NCI-H1092 (cell line): ENCODE measurements at places on chromosomes 1 and 21.
A peak's percentile ranks its signal among the peaks of the same experiment; 100 is the strongest.

DNA sequence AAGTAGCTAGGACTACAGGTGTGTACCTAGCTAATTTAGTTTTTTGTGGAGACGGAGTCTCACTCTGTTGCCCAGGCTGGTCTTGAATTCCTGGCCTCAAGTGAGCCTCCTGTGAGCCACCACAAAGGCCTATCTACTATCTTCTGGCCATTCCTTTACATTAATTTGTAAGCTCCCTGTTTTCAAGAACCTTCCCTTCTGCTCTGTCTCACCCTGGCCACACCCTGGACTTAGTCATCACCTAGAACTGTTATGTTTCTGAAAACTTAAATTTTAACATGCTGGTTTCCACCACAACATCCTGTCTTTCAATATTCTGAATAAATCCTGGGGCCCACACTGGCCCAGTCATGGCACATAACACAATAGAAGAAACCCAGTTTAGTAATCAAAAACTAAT, 4.9 kb upstream of the B4GALT3 start:
- no peak for DNase-seq

GRCh38 chr1:111116496-111116895, 23.4 kb downstream of the DRAM2 start:
- DNase-seq, result no peak

- no peak for DNase-seq
These were observed 491.5 kb upstream of the B3GALT2 start for GRCh38 chr1:193677874-193678273.

DNA sequence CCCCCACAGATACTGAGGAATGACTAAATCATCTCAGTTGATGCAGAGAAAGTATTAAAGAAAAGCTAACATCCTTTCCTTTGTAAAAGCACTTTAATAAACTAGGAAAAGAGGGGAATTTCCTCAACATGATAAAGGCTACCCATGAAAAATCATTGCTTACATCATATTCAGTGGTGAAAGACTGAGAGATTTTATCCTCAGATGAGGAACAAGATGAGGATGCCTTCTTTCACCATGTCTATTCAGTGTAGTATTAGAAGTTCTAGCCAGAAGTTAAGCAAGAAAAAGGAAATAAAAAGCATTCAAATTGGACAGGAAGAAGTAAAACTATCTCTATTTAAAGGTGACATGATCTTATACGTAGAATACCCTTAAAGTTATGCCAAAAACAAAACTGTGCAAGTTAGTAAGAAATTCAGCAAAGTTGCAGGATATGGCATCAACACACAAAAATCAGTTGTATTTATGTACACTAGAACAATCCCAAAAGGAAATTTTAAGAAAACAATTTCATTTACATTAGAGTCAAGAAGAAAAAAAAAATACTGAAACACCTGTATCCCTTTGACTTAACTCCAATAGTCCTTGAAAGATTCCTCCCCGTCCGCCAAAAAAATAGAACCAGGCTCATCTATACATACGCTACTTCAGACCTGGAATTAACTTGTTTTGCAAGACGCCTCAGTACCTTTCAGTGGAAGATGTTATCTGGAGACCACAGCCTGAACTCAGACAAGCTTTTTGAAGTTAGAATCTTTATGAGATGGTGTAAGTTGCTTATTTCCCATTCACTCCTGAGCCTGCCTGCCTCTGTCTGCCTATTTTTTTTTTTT, 17.5 kb downstream of the ZMYM4 start:
- DNase-seq, result no peak

DNA sequence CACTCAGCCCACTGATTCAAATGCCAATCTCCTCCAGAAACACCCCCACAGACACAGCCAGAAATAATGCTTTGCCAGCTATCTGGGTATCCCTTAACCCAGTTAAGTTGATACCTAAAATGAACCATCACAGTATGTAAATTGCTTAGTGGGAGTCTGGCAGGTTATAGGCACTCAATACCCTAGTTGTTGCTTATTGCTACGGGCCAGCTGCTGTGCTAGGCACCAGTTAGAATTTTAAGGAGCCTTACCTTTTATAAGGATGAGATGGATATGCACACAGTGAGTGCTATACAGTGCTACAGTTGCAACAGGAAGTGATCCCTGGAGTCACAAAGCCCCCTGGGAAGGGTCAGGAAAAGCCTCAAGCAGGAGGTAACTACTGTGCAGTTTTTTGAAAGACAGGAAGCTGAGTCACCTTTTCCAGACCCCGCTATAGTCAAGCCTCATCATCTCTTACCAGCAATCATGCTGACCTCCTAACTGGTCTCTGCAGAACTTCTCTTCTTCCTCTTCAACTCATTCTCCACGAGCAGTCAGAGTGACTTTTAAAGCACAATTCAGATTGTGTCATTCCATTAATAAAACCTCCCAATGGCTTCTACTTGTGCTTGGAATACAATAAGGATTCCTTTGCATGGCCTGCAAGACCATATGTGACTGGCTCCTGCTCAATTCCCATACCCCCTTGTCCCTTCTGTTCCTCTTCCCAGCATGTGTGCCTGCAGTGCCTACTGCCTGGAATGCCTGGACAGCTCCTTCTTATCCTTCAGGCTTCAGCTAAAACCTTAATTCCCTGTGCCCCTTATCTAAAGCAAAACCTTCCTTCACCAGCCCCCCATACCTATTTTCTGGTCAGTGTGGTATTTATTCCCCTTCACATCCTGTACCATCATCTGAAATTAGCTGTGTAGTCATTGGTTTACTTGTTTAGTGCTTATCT, 10.4 kb upstream of the TLR5 start:
- DNase-seq, result no peak

DNA sequence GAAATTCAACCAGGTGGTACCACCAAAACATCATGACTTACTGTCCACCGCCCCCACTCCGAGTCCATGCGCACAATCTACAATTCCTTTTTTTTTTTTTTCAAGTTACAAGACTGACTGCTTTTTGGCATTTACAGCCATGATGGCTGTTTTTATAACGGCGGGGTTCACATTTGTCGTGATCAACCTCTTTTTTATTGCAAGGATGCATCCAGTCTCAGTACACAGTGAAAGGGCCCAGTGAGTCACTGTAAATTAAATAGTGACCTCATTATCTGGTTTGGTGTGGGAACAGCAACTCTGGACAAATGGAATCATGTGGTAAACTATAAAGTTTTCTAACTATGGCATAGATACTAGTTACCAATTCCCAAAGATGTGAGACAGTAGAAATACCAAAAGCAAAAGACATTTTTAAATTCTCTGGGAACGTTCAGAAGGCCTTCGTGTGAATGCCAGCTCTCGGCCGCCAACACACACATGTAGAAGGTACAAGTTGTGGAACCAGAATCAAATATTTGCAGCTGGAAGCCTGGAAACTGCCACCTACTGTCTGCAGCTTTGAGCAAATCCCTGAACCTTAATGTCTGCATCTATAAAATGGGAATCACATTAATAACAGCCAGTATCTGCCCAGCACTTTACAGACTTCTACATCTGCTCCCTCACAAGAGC, 4.9 kb downstream of the GLIS1 start:
- DNase-seq, result no peak

DNA sequence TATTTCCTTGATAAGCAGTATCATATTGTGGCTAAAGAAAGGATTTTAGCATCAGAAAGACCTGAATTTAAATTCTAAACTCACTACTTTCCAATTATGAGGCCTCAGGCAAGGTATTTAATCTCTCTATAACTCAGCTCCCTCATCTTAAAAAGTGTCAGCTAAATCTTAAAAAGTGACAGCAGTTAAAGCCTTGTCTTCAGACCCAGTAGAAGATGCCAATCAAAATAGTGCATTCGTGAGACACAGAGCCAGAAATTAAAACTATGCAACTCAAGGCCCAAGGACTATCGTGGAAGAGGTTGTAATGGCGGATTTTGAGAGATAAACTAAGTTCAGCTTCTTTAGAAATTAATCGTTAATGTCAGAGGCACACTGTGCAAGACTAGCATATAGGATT, 677.5 kb upstream of the BRINP3 start:
- DNase-seq, result no peak

DNA sequence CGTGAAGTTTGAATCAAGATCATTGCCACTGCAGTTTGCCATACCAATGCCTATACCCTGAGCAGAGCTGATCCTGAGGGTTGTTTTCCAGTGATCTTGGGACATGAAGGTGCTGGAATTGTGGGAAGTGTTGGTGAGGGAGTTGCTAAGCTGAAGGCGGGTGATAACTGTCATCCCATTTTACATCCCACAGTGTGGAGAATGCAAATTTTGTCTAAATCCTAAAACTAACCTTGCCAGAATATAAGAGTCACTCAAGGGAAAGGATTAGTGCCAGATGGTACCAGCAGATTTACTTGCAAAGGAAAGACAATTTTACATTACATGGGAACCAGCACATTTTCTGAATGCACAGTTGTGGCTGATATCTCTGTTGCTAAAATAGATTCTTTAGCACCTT, 78.6 kb downstream of the FMN2 start:
- DNase-seq, result no peak

GRCh38 chr21:33063375-33063883, 6.5 kb upstream of the OLIG1 start:
- DNase-seq, result no peak

- DNase-seq, result no peak
These were observed 89.7 kb upstream of the HMCN1 start for GRCh38 chr1:185644531-185644930.

DNA sequence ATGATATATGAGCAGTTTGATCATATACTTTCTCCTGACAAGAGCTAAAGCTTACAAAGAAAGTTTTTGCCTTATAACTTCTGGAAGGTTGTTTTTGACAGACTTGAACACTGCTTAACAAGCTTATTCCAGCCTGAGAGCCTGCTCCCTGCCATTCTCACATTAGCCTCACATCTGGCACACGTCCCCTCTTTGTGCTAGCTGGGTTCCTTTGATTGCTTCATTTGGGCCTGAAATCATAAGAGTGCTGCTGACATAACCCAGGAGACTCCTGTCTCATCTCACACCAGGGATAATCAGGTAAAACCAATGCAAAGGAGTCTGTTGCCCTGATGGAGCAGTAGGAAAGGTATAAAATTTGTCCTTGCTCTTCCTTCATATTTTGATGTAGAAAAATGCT, 1411.7 kb upstream of the B3GALT2 start:
- DNase-seq, result no peak

DNA sequence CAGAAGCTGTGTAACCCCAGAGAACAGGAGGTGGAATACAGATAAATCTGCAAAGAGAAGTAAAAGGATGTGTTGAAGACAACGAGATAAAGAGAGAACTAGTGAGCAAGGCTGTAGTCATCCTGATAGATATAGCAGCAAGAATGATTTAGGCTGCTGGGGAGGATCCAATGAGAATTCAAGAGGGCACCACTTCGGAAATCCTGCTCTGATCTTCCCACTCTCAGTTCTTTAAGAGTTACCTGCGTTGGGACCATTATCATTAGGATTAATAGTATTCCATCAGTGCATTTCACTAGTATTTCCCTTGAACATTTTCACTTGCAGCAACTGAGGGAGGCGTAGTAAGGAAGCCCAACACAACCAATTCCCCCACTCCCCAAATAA, at the start of gene BRINP3:
TSS of gene BRINP3 (minus strand) at position 103 of the 387 bp plus-strand sequence.
- DNase-seq, result no peak

- peak; percentile 83 for DNase-seq
These were observed 84.1 kb downstream of the TM2D1 start for GRCh38 chr1:61640531-61641530.

- no peak for DNase-seq
These were observed 10.7 kb downstream of the FMO2 start for GRCh38 chr1:171195767-171196166.

- no peak for DNase-seq
These were observed 6.3 kb downstream of the AP4B1 start for GRCh38 chr1:113898241-113898814.

- DNase-seq, result no peak
These were observed 11.6 kb upstream of the CD46 start for GRCh38 chr1:207740207-207740606.

GRCh38 chr1:29583727-29584126, 347.4 kb downstream of the PTPRU start:
- no peak for DNase-seq

GRCh38 chr1:228500143-228500734, 13.1 kb downstream of the RNF187 start:
- DNase-seq, result no peak

DNA sequence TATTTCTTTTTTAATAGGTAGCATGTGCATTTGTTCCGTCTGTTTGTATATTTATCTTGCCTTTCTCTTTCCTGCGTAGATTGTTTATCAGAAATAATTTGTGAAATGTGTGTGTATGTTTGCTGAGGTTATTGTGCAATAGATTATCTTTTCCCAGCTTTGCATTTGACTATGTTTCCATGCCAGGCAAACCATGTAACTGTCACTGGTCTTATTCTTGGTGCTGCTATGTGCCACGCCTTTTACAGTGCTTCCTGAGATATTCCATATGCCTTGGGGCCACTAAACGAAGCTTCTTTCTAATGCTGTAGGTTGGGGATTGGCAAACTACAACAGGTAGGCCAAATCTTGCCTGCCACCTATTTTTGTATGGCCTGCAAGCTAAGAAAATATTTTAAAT, 598.8 kb downstream of the PLPP3 start:
- DNase-seq, result no peak

- no peak for DNase-seq
These were observed 25.9 kb downstream of the RPAP2 start for GRCh38 chr1:92324784-92325183.

GRCh38 chr1:39652554-39652953, 13.1 kb upstream of the HEYL start:
- no peak for DNase-seq

DNA sequence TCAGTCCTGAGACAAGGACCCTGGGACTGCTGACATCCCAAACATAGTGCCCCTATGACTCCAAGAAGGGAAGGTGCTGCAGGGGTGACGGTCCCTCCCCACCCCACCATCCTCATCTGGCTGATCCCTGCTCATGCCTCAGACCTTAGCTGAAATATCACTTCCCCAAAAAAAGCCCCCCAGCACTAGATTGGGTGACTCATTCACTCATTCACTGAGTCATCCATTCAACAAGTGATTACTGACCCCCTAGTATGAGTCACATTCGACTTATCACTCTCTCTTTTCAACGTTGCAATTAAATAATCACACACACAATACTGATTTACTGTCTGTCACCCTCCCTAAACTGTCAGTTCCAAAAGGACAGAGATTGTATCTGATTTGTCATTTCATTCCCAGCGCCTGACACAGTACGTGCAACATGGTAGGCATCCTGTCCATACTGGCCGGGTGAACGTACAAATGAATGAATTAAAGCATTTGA, 48.6 kb downstream of the HIVEP3 start:
- no peak for DNase-seq

DNA sequence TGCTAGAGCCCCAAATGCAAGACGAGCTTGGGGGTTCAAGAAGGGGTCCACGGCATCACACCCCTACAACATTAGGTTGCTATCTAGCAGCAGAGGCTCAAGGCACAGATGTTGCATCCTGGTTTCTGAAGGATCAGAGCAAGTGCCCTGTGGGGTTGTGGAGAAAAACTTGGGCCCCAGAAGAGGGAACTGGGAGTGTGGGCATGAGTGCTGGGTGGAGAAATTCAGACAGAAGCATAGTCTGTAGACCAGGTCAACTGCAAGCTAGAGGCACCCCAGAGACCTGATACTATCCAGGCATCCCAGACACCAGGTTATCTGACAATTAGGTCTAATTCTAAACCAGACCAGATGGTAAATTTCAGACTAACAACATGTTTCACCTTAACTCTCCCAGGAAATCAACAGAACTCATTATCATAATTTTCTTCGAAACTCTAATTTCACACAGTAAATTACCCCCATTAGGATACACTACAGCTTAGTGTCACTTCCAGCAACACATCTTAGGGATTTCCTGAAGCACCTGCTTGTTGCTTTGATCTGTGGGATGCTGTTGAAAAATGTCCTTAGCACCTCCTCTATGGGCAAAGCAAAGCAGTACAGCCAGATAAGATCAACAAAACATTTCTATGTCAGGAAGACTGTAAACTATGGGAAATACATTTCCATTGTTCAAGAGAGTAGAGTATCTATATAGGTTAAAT, 179.3 kb downstream of the VAV3 start:
- DNase-seq, result no peak
